Inflammatory macrophage (primary cell): ENCODE measurements at places on chromosomes 1 and 21.

DNA sequence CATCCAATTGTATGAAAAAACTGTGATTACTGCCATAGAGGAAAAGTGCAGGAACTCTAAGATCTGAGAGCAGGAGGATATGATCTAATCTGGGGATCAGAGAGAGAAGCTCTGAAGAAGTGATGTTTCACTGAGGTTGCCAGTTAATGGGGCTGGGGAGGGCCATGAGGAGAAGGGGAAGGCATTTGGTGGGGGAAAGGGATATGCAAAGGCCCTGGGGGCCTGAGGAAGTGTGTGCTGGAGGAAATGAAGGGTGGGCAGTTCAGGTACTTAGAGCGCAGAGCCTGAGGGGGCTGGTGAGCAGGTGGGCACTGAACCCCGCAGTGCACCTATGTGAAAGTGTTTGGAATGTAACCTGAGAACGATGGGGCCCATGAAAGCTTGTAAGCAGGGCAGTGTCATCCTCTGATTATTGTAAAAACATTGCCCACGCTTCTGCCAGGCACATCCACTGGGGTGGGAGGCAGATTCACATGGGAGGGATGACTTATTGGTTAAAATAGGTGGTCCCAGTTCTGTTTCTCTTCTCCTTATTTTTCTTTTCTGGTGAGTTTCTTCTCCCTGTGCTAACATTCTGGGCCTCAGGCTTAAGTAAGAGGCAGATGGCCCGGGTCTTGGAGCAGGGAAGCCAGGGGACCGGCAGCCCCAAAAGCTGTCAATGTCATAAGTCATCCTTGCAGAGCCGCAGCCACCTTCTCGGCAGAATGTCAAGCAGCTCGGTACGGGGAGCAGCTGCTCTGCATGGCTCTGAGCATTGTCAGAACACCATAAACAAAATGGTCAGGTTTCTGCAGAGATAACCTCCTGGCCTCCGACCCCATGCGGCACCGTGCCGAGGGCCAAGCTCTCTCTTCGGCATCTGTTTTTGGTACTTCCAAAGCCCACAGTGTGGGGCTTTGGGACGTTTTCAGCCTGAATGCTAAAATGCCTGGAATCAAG, 492.0 kb upstream of the VAMP3 start:
- DNase-seq, result no peak

GRCh38 chr21:36212513-36212780, 55.8 kb downstream of the DOP1B start:
- no peak for DNase-seq

DNA sequence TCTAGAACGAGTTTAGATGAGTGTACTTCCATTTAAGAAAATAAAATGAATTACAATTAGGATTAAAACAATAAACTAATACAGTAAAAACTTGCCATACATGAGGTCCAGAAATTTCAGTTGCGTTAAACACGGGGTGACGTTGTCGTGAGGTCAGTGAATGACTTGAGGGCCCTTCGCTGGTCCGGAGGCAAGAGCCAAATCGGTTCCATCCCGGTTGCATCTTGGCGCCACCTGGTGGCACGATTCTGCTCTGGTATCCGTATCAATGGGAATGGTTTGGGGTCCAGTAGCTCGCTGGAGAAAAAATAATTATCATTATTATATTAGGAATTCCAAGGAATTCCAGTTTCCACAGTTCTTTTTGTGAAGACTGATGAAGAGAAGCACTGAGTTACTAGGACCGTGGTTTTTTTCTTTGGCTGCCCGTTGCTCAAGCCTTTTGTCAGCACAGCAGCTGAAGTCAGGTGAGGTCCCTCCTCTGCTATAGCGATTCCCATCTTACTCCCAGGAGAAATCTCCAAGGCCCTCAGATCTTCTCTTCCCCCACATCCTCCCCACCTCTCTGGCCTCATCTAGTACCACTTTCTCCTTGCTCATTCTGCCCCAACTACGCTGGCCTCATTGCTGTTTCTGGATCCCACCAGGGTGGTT, 161.4 kb downstream of the SLC35F3 start:
- DNase-seq, result peak; percentile 72

GRCh38 chr1:37286881-37287280, 187.5 kb upstream of the ZC3H12A start:
- no peak for DNase-seq

DNA sequence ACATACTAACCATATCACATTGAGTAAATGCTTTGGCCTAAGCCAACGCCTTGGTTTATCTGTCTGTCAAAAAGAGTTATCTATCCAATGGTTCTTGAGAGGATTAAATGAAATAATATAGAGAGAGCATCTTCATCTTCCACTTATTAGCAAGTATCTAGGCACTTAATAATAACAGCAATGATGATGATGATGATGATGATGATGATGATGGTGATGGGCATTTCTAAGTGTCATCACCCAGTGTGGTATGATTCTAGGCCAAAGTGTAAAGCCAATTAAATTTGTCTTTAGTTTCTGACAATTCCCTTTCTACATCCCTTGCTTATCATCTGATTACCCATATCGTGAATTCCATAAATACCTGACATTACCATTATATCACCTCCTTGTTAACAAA, 65.7 kb upstream of the LRRC53 start:
- no peak for DNase-seq

- DNase-seq, result no peak
Observed at GRCh38 chr1:20430355-20431175, 55.4 kb downstream of the CAMK2N1 start.

GRCh38 chr21:27519361-27519760, 552.5 kb upstream of the ADAMTS5 start:
- DNase-seq, result no peak

DNA sequence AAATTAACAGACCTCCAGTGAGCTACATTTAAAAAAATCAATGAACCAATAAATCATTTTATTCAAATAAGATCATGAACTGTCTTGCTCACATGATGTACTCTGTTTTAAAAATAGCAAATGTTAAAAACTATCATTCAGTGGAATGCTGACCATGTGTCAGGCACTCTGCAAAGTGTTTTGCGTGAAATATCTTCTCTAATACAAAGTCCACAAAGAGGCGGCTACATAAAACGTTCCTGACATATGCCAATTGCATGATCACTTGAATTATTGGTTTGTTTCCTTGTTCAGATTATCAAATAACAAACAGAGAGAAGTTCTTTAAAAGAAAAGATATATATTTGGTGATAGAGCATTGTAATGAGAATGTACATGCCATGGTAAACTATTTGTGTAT, 10.7 kb downstream of the FMO2 start:
- DNase-seq, result no peak

DNA sequence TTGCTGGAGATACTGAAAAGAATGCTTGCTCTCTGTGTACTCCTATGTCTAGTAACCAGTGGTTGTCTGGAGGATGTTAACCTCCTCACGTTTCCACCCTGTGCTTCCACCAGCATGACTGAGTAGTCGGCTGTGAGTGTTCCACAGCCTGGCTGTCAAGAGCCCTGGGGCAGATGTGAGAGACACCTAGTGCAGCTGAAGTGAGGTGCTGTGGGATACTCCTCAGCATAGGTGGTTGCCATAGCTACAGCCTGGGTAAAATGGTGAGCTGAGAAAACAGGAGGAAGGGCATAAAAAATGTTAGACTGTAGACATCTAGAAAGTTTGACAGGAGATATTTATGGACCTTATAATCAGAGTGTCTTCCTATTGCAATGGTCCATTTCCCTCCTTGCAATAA, 15.8 kb downstream of the IVL start:
- DNase-seq, result no peak

DNA sequence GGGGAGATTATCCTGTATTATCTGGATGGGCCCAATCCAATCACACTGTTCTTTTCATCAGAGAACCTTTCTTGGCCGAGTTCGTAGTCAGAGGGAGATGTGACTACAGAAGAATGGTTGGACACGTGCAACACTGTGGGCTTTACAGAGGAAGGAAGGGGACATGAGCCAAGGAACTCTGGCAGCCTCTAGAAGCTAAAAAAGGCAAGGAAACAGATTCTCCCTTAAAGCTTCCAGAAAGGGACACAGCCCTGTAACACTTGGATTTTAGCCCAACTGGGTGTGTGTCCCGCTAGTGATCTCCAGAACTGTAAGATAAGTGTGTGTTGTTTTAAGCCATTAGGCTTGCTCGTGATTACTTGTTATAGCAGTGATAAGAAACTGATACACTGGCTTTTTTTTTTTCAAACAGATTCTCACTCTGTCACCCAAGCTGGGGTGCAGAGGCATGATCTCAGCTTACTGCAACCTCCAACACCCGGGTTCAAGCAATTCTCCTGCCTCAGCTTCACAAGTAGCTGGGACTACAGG, 53.9 kb upstream of the FBXO28 start:
- DNase-seq, result no peak

- DNase-seq, result no peak
Observed at GRCh38 chr1:37676281-37677142, 15.8 kb upstream of the CDCA8 start.

- no peak for DNase-seq
Observed at GRCh38 chr1:167752219-167752985, 30.6 kb downstream of the MPZL1 start.

GRCh38 chr1:184037849-184038591, 492 bp upstream of the COLGALT2 start:
- no peak for DNase-seq

DNA sequence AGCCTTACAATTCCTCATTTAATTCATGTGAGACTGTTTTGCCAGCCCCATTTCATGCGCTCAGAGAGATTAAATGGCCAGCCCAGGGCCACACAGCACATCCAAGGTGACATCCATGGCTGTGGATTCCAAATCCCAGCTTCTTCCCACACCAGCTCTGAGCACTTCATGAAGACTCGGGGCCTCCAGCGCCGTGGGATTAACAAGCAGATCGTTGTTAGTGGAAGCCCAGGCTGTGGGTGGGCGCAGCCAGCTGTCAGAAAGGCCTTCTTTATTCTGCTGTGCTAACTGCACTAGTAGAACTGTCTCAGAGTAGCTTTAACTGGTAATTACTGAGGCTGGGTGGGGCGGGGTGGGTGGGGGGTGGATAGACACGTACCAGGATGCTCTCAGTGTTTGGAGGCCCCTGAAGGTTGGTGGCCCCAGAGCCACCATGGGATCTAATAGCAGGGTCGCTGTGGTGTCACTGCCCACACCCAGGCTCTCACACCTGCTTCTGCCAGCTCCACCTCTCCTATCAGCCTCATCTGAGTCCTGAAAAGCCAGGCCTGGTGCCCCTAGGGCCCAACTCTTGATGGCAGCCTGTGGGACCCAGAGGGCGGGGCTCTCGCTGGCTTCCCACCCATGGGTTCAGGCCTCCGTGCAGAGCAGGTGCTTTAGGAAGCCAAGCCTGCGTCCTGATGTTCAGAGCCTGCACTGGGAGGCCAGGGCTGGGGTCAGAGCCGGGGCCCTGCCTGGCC, 3.4 kb downstream of the BMP8A start:
- DNase-seq, result no peak

DNA sequence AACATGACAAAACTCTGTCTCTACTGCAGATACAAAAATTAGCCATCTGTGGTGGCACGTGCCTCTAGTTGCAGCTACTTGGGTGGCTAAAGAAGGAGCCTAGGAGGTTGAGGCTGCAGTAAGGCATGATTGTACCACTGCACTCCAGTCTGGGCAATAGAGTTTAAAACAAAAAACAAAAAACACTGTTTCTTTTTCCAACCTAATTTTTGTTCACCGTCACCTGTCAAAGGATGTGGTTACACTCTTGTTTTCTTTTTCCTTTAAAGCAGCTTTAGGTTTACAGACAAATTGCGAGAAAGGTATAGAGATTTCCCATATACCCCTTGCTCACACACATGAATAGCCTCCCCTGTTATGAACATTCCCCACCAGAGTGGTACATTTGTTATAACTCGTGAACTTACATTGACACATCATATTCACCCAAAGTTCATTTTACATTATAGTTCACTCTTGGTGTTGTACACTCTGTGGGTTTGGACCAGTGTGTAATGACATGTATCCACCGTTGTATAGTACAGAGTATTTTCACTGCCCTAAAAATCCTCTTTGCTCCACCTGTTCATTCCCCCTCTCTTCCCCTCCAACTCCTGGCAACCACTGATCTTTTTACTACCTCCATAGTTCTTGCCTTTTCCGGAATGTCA, 26.2 kb downstream of the SMG7 start:
- DNase-seq, result no peak

DNA sequence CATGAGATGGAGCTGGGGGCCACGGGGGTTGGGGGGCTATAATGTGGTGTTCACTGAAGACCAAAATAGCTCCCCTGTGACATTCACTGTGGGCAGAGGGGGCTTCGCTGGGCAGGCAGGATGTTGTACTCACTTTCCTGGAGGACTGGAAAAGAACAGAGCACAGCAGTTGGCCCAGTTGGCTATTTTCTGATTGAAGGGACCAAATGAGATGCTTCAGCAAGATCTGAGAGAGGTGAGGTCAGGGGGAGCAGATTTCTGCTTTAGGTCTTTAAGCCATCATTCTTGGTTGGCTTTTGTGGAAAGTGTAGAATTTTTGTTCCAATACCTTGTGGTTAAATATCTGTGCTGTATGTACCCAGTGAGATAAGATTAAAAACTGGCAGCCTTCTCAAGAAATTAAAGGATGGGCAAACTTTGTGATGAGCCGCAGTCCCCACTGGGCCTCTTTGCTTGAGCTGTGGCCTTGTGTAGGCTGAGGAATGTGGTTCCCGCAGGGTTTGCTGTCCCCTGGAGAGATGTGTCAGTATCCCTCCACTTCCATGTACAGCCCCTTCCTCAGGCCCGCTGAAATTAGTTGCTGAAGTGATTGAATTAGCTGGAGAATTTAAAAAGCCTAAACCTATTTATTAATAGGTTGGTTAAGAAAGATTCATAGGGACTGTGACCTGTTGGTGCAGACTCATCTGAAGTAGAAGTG, 80.7 kb downstream of the ATP5PO start:
- no peak for DNase-seq

- DNase-seq, result no peak
Observed at GRCh38 chr1:36994294-36994693, 40.0 kb downstream of the GRIK3 start.

GRCh38 chr1:219507437-219507836, 105.5 kb downstream of the ZC3H11B start:
- no peak for DNase-seq

- no peak for DNase-seq
Observed at GRCh38 chr1:150207281-150207971, 28.5 kb downstream of the ANP32E start.

DNA sequence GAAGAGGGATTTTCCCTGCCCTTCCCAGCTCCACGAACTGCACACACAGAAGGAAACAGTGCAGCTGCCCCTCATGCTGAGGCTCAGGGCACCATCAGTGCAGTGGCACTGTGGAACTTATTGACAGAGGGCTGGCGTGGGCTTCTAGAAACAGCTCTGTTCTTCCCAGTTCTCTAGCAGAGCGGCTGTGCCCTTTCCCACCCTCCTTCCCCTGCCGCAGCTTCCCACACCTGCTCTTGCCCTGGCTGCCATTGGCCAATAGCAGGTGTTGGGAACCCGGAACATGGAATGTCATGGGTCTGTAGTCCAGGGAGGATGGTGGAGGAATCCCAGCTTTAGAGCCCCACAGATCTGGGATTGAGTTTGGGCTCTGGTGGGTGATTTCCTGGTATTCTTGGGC, 343.8 kb downstream of the RPS6KC1 start:
- no peak for DNase-seq

DNA sequence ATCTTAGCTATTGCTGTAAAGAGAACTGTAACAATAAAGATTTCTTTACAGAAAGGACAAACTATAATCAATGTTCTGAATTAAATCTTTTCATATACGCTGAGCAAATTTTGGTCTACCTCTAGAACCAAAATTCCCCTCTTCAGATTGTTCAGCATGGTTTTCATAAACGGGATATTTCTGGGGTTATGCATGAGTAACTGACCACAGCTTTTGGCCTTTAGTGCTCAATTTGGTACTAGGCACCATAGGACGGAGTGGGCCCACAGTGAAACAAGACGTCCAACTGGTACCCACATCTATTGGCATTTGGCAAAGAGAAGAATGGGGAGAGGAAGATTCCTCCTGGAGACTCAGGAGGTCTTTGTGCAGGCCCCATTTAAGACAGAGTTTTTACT, 184.5 kb downstream of the TGFBR3 start:
- no peak for DNase-seq
